ENCODE measurements at places on chromosomes 6 and 20.

DNA sequence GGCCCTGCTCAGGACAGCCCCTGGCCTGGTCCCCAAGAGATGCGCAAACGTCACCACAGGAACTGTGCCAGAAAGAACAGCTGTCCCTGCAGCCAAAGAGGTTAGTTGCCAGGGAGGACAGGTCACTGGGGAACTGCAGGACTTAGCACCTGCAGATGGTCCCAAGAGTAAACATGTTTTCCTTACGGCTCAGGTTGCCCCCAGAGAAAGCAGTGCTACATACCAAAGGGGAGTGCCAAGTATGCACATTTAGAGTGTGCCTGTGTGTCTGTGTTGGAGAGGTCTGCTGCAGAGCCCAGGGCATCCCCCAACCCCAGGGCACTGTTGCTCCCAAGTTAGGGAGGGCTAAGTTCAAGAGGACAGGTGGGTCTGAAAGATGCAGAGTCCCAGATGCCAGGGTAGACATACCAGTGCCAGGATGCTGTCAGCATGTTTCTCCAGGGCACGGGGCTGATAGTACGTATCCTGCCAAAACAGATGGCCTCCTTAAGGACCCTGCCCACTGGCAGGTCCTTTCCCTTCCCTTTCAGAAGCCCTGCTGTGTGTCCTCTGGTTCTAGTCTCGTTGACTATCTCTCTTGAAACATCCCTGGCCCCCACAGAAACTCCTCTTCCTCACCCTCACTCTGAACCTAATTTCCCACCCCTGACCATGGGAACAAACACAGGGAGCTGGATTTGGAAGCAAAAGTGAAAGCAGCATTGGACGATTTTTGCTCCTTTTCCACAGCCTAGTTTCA, 1.3 kb downstream of the ABHD16A start:
- DNase-seq, result peak; percentile 73

DNA sequence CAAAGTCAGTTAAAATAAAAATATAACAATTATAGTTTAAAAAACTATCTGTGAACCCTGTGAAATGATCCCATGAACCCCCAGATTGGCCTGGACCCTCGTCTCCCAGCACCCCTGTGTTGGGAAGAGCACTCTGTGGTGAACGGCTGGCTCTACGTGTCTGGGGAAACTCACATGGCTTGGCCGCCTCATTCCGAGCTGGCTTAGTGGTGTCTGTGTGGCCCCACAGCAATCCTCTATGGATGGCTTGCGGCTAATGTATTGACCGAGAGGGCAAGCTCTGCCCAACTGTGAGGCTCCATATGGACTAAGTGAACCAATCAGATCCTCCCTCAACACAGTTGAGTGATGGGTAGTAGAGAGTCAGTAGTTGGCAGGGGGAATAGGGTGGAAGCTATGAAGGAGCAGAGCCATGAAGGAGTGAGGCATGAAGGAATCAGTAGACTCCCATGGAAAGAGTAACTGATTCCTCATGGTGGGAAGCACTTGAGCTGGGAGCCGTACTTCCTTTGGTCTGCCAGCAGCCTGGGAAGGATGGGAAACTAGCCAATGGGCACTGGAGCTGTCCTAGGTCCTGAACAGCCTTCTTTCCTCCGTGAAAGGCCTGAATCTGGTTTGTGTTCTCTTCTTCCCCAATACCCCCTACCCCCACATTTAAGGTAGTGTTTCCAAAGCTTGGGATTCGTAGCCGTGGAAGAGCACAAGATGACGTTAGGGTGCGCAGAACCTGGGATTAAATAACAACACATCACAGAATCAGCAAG, 21.6 kb upstream of the ZNF831 start:
- DNase-seq, result no peak

DNA sequence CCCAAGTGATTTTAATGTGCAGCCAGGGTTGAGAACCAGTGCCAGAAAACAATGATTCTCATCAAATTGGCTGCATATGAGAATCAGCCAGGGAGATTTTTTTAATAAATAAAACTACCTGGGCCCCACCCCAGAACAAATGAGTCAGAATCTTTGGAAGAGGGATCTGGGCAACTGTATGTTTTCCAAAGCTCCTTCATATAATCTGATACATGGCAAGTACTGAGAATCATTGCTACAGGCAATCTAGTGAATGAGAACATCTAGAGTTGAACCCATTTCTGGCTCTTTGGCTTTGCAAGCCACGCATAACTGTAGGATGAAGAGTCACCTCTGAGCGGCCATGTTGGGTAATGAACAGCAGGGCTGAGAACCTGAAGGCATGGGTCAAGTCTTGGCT, 26.1 kb upstream of the DSP start:
- DNase-seq, result no peak

- DNase-seq, result peak; percentile 63
Observed at GRCh38 chr6:44126320-44127149, 717 bp downstream of the MRPL14 start.

GRCh38 chr20:12829170-12829569, 179.6 kb upstream of the SPTLC3 start:
- DNase-seq, result no peak

GRCh38 chr6:142816031-142816430, 128.9 kb downstream of the HIVEP2 start:
- no peak for DNase-seq

DNA sequence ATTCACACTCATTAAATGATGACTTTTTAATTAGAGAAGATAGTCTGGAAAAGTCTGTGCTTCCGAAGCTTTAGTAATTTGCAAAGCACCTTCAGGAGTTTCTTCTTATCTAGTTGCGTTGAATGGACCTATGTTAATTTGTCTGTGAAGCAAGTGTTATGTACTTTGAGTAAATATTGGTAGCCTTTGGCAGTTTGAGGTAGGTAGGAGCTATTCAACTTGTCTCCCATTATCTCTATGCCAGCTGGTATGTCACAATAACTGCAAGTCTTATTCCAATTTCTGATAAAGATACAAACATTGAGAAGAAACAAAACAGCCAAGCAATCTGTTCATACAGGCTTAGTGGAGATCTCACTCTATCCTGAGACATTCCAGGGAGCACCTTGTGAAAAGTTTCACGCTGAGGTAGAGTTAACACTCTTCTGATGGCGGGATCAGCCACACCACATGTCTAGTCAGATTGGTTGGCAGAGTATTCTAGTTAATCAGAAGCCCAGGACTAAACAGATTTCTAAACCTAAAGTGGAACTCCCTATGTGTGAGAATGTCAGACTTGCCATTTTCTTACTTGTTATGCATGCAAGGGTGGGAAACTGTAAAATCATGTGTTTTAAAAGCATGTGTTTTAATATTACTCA, 219.8 kb upstream of the MANEA start:
- no peak for DNase-seq

- no peak for DNase-seq
Observed at GRCh38 chr6:19024737-19025136, 637.6 kb downstream of the RNF144B start.

DNA sequence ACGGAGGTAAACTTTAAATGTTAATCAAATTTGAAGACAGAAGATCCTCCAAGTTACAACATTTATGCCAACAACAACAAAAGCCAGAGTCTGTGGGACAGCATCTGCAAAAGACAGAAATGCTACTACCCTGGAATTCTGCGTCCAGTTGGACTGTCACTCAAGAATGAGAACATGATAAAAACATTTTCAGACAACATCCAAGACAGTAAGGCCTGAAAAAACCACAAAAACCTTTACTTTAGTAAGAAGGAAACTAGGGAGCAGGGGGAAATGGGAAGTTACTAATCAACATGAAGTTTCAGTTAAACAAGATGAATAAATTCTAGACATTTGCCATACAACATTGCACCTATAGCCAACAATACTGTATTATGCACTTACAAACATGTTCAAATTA, 77.6 kb downstream of the MLIP start:
- no peak for DNase-seq

GRCh38 chr6:49515485-49516146, 15.9 kb downstream of the GLYATL3 start:
- no peak for DNase-seq

DNA sequence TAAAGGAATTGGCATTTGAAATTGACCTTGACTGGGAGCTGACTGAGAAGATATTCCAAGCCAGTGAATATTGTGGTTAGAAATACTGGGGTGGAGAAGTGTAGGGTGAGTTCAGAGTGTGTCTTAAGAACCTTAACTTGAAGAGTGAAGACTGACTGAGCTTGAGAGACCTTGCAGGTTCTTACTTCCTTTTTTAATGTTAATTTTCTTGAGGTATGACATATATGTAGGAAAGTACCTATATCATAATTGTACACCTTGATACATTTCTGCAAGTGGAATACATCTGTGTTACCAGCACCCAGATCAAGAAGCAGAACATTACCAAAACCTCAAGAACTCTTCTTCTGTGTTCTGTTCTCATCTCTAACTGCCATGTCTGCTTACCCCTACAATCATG, 11.0 kb downstream of the DHX35 start:
- DNase-seq, result no peak

GRCh38 chr6:168589275-168589674, 148.3 kb downstream of the SMOC2 start:
- DNase-seq, result no peak

- peak; percentile 63 for DNase-seq
Observed at GRCh38 chr20:62010551-62011402, 54.9 kb downstream of the TAF4 start.

DNA sequence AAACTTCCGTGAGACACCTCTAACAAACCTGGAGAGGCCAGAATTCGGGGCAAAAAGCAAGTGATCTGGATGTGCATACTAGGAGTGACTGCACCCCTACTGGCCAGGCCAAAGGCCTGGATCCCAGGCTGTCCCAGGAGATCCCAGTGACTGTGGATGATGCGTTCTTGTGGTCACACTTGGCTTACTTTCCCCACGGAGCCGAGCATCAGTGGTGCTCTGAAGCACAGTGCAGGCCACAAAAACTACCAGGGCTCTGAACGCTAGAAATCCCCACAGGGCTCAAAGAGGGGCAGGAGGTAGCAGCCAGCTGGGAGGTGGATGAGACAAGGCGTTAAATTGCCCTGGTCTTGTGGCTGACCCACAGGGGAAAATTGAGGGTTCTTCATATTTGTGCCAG, 7.1 kb downstream of the TRIM26 start:
- no peak for DNase-seq

DNA sequence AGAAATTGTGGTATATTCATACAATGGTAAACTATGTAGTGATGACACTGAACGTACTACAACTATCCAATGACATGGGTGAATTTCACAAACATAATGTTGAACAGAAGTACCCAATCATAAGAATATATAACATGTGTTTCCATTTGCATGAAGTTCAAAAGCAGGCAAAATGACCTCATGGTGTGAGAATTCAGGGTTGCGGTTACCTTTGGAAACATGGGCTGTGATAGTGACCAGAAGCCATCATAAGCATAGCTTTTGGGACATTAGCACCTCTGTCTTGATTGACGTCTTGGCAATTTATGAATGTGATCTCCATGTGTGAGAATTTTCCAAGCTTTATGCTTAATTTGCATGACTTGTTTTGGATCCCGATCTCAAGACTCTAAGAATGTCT, 500.1 kb upstream of the JAG1 start:
- no peak for DNase-seq

DNA sequence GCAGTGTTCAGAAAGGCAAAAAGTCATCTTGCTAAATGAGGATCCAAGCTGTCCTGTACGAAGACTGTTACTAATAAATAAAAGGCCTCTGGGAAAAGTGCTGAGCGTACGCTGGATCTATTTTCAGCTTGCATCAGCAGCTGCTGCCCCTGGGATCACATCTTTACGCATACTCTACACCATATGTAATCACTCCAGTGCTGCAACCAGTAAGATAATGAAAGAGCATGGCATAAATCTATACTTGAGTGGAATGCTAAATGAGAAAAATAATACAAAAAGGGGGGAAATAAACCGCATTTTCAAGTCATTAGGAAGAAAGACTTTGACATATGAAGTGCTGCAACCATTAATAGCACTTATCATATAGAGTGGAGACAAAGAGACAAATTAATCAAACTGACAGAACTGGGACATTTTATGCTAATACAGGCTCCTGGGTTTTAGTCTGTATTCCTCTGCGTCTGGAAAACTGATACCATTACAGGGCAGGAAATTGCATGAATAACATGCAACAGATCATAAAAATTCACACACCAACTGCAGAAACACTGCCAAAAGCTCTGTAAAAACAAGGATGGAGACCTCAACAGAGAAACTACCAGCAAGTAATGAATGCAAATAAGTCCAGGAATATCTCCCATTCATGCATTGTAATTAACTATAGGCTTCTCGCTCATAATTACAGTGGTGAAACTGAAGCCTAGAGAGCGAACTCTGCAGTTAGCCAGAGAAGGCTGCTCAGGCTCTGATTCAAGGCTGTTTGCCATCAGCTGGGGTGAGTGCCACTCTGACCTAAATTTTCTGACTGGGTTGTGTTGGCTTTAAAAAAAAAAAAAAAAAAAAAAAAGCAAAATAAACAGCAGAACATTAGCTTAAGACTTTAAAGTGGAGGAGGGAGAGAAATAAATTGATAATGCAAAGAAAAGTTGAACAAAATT, 83.8 kb downstream of the GJA10 start:
- no peak for DNase-seq

GRCh38 chr6:72824833-72825232, 203.0 kb downstream of the KCNQ5 start:
- no peak for DNase-seq

- no peak for DNase-seq
Observed at GRCh38 chr6:162090734-162091133, 636.8 kb downstream of the PRKN start.

DNA sequence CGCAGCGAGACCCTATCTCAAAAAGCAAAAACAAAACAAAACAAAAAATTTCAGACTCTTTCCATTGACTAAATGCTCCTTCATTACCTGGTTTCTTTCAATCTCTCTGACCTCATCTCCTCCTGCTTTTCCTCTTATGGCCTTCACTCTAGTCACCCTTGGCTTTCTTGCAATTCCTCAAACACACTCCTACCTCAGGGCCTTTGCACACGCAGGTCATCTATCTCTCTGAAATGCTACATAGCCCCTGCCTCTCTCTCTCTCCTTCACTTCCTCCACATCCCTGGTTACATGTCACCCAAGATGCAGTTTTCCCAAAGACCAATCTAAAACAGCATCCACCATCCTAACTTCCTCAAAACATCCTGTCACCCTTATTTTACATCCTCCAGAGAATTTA, 96.8 kb downstream of the PREX1 start:
- DNase-seq, result no peak

DNA sequence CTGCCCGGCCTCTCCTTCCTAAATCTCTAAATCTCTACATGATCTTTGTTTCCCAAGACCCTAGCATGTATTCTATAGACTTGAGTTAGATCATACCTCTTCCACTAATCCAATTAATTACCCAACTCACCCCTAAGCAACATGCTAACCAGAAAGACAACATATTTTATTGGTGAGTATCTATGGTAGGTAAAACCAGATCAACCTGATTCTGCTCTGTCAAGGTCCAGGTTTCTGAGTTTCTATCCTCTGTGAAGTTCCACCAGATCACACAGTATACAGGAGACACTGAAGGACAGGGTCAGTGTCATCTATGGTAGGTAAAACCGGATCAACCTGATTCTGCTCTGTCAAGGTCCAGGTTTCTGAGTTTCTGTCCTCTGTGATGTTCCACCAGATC, 363.2 kb upstream of the MARCKS start:
- no peak for DNase-seq

DNA sequence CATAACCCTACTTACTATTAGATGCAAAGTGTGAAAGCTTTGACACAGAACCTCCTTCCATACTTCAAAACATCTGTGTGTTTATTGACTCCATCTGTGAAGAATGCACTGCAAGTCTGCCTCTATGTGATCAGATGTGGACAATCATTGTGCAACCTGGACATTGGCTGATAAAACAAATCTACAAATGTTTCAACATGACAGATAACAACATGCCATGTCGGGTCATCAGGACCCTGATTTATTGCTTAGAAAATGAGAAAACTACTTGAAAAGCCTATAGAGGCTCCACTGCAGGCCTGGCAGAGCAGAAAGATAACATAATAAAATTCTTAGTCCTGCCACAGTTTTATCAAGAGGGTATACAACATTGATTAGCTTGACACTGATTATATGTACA, 1286.4 kb downstream of the GRIK2 start:
- no peak for DNase-seq

All from hematopoietic multipotent progenitor cell treated with erythropoietin and hydrocortisone succinate and interleukin-3 and kit ligand, for 17 days (in vitro differentiated cells).